ENCODE measurements at places on chromosomes 3 and 15.

DNA sequence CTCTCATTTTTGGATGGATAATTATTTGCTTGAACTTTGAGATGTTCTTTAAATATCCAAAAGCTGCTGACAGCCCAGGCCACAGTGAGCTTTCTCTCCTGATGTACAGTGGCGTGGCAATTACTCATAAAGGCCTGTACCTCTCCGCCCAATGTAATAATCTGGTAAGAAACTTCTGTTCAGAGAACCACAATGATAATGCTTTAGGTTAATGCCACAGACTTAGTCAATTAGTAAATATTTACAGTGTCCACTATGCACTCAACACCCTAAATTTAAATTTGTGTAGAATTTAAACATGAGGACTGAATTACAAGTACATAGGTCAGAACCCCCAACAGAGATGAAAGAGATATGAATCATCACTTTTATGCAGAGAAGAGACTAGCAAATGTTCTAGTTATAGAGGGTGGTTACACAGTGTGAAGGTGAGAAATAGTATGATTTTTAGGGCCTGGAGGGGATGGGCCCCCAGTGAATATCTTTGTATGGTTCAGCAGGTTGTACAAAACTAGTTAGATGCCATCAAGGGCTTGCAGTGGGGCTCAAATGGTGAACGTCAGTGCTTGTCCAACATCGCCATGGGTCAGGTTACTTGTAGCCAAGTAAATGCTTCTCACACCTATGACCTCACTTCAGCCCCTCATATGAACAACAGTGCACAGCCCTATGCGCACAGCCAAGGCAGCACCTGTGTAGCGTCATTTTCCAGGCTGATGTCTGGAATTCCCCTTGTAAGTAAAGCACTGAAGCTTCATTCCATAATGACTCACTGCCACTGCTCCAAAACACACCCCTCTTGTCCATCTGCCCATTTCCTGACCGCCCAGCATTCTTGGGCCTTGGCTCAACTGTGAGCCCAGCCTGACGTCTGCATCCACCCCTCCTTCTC lies 13.3 kb downstream of the ABHD2 start:
- DNase-seq, result no peak

- no peak for DNase-seq
Observed at GRCh38 chr3:183937601-183938286, 53.1 kb upstream of the PARL start.

GRCh38 chr3:115632026-115632425 lies 8.7 kb downstream of the GAP43 start:
- DNase-seq, result no peak

DNA sequence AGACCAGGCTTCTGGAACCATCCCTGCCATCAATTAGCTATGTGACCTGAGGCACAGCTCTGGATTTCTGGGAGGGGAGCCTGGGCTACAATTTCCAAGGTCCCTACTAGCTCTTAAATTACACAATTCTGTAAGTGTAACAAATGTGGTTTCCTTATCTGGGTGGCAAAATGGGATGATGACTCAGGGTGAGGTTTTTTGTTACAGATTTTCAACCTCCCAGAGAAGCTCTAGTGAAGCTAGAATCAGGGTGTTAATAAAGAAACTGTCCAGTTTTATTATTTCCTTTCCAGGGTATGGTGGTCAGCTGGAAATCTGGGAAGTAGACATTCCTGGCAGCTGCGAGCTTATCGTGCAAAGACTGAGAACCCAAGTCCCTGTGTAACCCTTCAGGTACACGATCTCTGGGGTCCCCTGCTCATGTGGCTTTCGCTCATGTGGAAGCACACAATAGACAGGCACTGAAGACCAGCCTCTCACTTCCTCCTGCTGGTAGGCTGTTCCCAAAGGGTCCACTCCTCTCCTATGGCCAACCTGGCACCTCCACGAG lies 7.3 kb downstream of the RAB27A start:
- DNase-seq, result no peak

GRCh38 chr3:28449398-28449797 lies 100.8 kb upstream of the AZI2 start:
- no peak for DNase-seq

All from activated T-cell treated with anti-CD3 and anti-CD28 coated beads for 1 hour (primary cell).